ENCODE measurements at places on chromosomes 5 and 9. TPM values are rescaled to one million over a fixed set of nuclear protein-coding genes. Genes with fewer than 3 reads are reported as not detected.

DNA sequence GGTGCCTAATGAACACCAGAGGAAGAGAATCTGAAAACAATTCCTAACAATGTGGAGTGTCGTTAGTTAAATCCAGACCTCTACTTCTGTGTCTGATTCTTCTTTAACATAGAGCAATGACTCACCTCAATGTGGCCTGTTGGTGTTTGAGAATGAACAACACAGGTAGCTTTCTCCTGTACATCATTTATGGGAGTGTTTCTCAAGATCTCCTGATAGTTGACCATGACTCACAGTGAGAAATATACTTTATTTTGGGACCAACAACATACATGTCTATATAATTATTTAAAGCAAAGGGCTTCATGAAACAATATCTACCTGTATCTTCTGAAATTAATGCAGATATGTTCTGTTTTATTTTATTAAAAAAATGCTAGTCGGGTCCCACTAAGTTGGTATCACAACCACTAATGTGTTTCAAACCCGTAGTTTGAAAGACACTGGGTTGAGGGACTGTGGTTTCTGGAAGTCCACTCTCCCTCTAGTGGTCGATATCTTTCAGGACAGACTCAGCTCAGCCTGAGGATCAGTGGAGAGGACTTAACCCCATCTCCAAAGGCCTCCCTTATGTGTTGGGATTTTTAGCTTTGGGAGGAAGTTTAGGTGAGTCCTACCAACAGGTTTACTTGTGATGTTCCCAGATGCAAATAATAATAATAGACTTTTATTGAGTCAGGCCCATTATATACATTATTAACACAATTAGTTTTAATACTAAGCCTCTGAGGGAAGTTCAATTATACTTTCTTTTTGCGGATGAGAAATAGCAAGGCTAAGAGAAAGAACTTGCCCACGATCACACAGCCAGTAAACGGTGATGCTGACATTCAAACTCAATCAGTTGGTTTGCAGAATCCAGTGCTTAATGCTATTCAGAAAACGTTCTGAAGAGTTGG is 70.0 kb upstream of the KLF9 start:
- H3K36me3 ChIP-seq, result no peaks in the 10 kb centered on the region
- ATAC-seq, result peak; percentile 72
- H3K4me3 ChIP-seq, result no peak overlapping the region
- H3K27me3 ChIP-seq, result peaks cover 3% of the 10 kb centered on the region

The PCDHGA6 gene
- total RNA-seq, result 0.06 TPM

The GRXCR2 gene
- not detected for total RNA-seq

- no peak overlapping the region for H3K4me3 ChIP-seq
- no peaks in the 10 kb centered on the region for H3K36me3 ChIP-seq
- no peak overlapping the region for H3K27ac ChIP-seq
- H3K4me1 ChIP-seq, result no peaks in the 10 kb centered on the region
Observed at GRCh38 chr5:167839065-167839464, 452.4 kb upstream of the WWC1 start.

DNA sequence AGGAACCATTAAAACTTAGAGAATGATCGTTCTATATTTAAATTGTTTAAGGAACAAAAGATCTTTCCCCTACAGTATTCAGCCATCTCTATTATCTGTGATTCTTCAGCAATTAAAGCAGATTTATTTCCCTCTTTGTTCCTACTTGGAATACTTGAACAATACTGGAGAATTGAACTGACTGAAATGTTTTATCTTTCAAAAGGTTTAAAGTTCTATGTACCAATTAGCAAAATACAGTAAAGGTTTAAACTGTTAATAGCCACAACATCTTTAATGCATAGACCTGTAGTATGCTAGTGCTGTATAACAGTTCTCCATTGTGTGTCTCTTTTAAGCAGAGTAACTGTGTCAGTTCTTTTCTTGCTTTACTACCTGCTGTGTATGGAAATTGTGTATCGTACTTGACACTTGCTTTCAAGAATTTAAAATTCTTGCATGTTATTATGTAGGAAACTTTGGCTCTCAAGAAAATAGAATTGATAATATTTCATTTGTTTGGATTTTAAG is 54.0 kb downstream of the NDUFS4 start:
- H3K36me3 ChIP-seq, result peaks cover 21% of the 10 kb centered on the region
- no peak overlapping the region for H3K4me3 ChIP-seq
- H3K27ac ChIP-seq, result no peak overlapping the region
- ATAC-seq, result no peak

The PCDHB3 gene
- 0.08 TPM for total RNA-seq

The SLC38A9 gene
- 21.7 TPM for total RNA-seq

The GPR107 gene
- total RNA-seq, result 28.1 TPM

- no peaks in the 10 kb centered on the region for H3K36me3 ChIP-seq
- H3K4me1 ChIP-seq, result no peaks in the 10 kb centered on the region
- no peak overlapping the region for H3K4me3 ChIP-seq
- H3K27me3 ChIP-seq, result peaks cover 24% of the 10 kb centered on the region
- no peak for ATAC-seq
Observed at GRCh38 chr5:61599370-61600122, 267.5 kb downstream of the ZSWIM6 start.

The NDFIP1 gene
- total RNA-seq, result 101 TPM

- no peaks in the 10 kb centered on the region for H3K27me3 ChIP-seq
- H3K4me3 ChIP-seq, result peak overlapping the region; percentile 72
- ATAC-seq, result peak; percentile 89
- no peaks in the 10 kb centered on the region for H3K36me3 ChIP-seq
- H3K4me1 ChIP-seq, result peaks cover 39% of the 10 kb centered on the region
Observed at GRCh38 chr5:142432961-142433360, 108.1 kb upstream of the SPRY4 start.

DNA sequence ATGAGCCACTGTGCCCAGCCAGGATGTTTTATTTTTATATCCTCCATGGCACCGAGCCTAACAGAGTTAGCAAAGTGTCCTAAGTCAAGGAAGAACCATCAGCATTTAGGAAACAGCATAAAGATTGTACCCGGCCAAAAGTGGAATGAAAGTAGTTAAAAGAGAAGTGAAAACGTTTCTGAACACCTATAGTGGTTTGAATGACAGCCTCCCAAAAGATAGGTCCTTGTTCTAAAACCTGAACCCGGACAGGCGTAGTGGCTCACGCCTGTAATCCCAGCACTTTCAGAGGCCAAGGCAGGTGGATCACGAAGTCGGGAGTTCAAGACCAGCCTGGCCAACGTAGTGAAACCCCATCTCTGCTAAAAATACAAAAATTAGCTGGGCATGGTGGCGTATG is 37.4 kb downstream of the ZFAND5 start:
- no peaks in the 10 kb centered on the region for H3K36me3 ChIP-seq
- no peak overlapping the region for H3K27ac ChIP-seq
- H3K4me3 ChIP-seq, result no peak overlapping the region
- no peaks in the 10 kb centered on the region for H3K4me1 ChIP-seq
- ATAC-seq, result no peak

GRCh38 chr5:108615216-108615615 is 132.5 kb upstream of the FER start:
- no peaks in the 10 kb centered on the region for H3K4me1 ChIP-seq
- no peak overlapping the region for H3K27ac ChIP-seq
- H3K36me3 ChIP-seq, result no peaks in the 10 kb centered on the region
- H3K27me3 ChIP-seq, result peaks cover 21% of the 10 kb centered on the region
- H3K4me3 ChIP-seq, result no peak overlapping the region

DNA sequence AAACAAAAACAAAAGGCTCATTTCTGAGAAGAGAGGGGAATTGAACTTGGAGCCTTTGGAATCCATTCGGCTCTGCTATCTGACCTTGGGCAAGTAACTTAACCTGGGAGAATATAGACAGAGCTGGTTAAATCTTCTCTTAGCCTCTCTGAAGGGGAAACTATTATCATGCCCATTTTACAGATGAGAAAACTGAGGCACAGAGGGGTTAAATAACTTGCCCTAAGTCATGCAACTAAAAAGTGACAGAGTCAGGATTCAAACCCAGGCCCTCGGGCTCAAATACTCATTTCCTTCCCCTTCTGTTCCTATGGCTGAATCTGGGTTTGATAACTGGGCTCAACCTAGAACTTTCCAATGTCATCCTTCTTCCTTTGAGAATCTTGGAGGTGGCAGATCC is 291.3 kb upstream of the MSX2 start:
- H3K27me3 ChIP-seq, result peaks cover 4% of the 10 kb centered on the region
- no peak overlapping the region for H3K4me3 ChIP-seq
- ATAC-seq, result no peak
- H3K27ac ChIP-seq, result no peak overlapping the region
- no peaks in the 10 kb centered on the region for H3K4me1 ChIP-seq

The SLC46A2 gene
- not detected for total RNA-seq

GRCh38 chr5:9125852-9126251 is 420.0 kb downstream of the SEMA5A start:
- ATAC-seq, result no peak
- no peaks in the 10 kb centered on the region for H3K27me3 ChIP-seq
- H3K36me3 ChIP-seq, result no peaks in the 10 kb centered on the region
- no peak overlapping the region for H3K27ac ChIP-seq

GRCh38 chr9:3240656-3241268 is 285.0 kb downstream of the RFX3 start:
- no peak overlapping the region for H3K4me3 ChIP-seq
- H3K27me3 ChIP-seq, result no peaks in the 10 kb centered on the region
- no peak overlapping the region for H3K27ac ChIP-seq

GRCh38 chr5:142306077-142306502 is 18.7 kb downstream of the SPRY4 start:
- ATAC-seq, result no peak
- H3K27me3 ChIP-seq, result no peaks in the 10 kb centered on the region
- H3K36me3 ChIP-seq, result no peaks in the 10 kb centered on the region
- no peak overlapping the region for H3K4me3 ChIP-seq

DNA sequence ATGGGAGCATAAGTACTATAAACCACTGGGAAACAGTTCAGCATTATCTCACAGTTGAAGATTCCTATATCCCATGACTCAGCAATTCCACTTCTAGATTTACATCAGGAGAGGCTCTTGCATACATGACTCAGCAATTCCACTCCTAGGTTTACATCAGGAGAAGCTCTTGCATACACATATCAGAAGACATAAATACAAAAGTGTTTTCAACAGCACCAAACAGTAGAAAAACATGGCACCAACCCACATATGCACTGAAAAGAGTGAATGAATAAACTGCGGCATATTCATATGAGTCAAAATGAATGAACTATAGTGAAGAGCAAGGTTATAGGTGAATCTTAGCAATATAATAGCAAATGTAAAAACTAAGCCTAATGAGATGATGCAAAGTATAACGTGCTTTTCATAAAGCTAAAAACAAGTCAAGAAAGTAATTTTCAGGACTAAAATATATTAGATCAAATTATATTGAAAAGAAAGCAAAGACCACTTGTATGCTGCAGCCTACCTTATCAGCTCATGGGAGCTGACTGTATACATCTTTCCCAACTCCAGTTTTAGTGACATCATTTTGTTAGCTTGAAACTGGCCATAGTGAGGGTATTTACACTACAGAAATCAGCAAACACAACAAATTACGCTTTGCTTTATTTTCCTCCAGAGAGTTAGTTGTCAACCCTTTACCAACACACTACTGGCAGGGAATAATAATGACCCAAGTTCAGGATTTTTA is 95.8 kb downstream of the ANKRD18B start:
- H3K27me3 ChIP-seq, result peaks cover 21% of the 10 kb centered on the region
- peaks cover 4% of the 10 kb centered on the region for H3K4me1 ChIP-seq
- no peak overlapping the region for H3K4me3 ChIP-seq
- H3K27ac ChIP-seq, result no peak overlapping the region
- peak; percentile 64 for ATAC-seq
- H3K36me3 ChIP-seq, result no peaks in the 10 kb centered on the region

DNA sequence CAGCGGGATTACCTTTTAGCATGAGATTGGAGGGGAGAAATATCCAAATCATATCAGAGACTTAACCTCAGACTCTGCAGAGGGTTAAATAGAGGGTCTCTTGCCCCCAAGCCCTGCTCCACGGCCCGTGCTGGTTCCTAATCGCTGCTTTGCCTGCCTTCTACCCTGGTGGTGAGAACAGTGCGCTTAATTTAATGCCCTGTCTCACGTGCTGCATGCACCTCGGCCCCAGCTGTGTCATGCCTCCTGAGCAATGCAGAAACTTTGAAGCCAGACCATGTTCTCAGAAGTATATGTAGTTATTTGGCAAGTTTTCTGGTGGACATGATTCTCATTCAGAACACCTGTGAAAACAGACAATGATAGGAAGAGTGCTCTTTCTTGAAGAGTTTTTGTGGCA is 1.4 kb downstream of the OTULIN start:
- H3K4me1 ChIP-seq, result peaks cover 42% of the 10 kb centered on the region
- H3K27ac ChIP-seq, result peak overlapping the region; percentile 93
- peak overlapping the region; percentile 95 for H3K4me3 ChIP-seq
- ATAC-seq, result peak; percentile 29
- H3K27me3 ChIP-seq, result no peaks in the 10 kb centered on the region

The SHISAL2B gene
- not detected for total RNA-seq

DNA sequence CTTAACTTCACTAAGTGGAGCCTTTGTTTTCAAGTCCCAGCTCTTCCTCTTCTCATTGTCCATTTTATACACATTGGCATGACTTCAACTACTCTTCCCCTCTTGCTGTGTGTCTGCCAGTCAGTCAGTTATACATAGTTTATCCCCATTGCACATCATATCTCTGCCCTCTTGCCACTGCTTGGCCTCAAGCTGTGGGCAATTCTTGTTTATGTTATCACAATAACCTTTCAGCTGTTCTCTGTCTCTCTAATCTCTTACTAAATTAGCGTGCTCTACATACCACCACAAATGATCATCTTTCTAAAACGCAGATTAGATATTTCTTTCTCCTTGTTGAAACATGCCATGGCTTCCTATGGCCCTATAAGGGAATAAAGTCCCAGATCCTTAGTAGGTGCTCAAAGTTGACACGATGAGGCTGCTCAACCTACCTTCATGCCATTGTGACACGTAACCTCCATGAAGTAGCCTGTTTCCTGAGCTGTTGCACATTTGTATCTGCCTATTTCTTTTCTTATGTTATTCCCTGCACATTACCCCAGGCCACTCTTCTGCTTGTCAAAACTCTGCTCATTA is 239.3 kb downstream of the GAS1 start:
- no peak overlapping the region for H3K4me3 ChIP-seq
- H3K36me3 ChIP-seq, result no peaks in the 10 kb centered on the region
- ATAC-seq, result no peak
- H3K27me3 ChIP-seq, result peaks cover 9% of the 10 kb centered on the region
- H3K4me1 ChIP-seq, result no peaks in the 10 kb centered on the region

DNA sequence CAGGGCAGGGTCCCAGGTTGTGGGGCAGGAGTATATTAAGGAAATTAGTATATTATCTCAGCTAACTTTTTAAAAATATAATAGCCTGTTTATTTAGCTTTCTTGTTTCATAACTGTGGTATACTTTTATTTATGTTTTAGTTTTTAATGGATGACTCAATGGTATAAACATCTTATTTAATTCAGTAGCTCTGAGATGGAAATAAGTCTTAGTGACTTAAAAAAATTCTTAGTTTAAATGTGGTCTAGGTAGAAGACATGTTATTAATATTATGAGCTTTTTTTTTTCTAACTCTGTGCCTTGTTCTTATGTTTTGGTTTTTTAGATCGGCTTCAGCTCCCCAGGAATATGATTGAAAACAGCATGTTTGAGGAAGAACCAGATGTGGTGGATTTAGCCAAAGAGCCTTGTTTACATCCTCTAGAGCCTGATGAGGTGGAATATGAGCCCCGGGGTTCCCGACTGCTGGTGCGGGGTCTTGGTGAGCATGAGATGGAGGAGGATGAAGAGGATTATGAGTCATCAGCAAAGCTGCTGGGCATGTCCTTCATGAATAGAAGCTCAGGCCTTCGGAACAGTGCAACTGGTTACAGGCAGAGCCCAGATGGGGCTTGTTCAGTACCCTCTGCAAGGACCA is 43.1 kb downstream of the LNPEP start:
- H3K27ac ChIP-seq, result peak overlapping the region; percentile 55
- no peak overlapping the region for H3K4me3 ChIP-seq
- H3K4me1 ChIP-seq, result peaks cover 30% of the 10 kb centered on the region
- H3K36me3 ChIP-seq, result peaks cover 53% of the 10 kb centered on the region

Data from activated T-helper 17 cell treated with anti-CD3 and anti-CD28 coated beads, Interleukin-2, amount 50 U/mL, for 72 hours (primary cell).